ENCODE measurements at places on chromosomes 4 and X.

DNA sequence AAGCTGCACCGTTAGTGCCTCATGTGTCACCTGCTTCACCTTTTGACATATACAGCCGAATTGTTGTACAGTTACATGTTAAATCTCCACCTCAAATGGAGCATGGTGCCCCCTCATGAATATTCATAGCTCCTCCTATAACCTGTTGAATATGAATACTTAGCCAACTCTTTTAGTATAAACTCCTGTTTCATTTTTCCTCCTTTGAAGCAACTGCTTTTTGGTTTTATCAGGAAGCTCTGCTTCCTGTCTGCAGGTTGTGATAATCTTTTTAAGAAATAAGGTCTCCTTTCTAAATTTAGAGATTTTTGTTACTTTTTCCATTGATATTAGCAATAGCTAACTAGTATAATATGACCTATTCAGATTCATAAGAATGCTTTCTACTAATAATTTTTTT, 1429.2 kb upstream of the AGA start:
- DNase-seq = no peak

GRCh38 chrX:20593402-20593801, 326.7 kb upstream of the RPS6KA3 start:
- no peak for DNase-seq

DNA sequence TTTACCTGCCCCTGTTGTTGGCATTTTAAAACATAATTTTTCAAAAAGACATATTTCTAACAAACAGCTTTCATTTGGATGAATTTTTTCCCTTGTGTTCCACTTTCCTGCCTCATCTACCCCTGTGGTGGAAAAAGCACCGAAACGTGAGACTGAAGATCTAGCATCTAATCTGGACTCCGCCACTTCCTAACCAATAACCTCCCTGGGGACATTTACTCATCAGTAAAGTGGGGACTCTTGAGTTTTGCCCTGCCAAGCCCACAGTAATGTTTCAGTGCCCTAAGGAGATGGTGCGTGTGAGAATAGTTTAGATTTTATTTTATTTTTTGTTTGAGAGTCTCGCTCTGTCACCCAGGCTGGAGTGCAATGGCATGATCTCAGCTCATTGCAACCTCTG, 56.7 kb downstream of the ADGRG2 start:
- DNase-seq = no peak

DNA sequence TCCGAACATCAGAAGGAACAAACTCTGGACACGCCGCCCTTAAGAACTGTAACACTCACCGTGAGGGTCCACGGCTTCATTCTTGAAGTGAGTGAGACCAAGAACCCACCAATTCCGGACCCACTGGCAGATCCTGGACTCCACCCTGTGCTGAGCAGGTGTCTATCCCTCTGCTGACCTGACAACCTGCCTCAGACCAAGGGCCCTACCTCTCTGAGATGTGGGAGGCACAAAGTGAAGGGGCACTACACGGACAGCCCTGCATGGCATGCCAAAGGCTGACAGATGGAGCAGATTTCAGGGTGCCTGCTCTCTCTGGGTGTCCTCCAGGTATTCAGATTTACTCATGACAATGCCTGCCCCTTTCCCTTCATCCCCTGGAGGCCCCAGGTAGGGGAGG, 14.0 kb upstream of the HSFX1 start:
- no peak for DNase-seq

- DNase-seq = no peak
Observed at GRCh38 chr4:138953961-138954371, 61.6 kb upstream of the NOCT start.

DNA sequence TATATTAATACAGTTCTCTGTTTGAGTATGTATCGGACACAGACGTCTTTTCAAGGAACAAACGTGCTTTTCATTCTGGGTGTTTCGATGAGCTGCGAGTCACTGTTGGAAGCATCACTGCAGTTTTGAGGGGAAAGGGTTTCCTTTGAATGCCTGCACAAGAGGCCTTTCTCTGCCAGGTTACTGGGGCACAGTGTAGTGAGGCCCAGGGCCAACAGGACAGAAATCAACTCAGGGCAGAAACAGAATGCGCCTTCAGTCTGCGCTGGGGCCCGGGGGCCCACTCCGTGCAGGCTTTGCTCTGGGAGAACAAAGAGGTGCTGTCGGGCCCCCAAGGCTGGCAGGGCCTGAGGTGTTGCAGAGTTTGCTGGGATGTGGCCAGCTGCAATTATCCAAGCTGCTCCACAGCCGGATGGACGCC, 2.3 kb upstream of the PPP2R3B start:
- no peak for DNase-seq

GRCh38 chrX:73268463-73268862, 53.8 kb upstream of the NAP1L2 start:
- no peak for DNase-seq

DNA sequence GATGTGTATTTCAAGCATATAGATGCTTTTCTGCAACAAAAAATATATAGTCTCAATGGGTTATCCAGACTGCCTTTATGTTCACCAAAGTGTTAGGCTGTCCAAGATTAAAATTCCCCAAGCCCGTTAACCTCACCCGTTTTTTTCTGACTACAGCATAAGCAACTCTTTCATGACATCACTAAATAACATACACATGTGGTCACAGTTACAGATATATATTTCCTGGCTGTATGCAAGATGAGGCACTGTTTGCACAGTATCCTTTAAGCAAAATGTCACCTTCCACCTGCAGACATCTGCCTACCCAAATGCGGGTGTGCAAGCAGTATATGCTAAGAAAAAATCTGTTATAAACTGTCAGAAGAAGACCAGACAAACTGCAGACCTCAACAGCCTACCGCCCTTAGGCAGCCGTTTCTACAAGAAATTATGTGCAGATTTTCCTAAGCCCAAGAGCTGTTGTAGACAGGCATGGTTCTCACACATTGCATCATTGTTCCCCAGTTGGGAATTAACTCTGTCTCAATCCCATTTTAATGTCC, 183.1 kb upstream of the MXRA5 start:
- no peak for DNase-seq

- no peak for DNase-seq
Observed at GRCh38 chr4:25180524-25181131, 20.4 kb upstream of the SEPSECS start.

DNA sequence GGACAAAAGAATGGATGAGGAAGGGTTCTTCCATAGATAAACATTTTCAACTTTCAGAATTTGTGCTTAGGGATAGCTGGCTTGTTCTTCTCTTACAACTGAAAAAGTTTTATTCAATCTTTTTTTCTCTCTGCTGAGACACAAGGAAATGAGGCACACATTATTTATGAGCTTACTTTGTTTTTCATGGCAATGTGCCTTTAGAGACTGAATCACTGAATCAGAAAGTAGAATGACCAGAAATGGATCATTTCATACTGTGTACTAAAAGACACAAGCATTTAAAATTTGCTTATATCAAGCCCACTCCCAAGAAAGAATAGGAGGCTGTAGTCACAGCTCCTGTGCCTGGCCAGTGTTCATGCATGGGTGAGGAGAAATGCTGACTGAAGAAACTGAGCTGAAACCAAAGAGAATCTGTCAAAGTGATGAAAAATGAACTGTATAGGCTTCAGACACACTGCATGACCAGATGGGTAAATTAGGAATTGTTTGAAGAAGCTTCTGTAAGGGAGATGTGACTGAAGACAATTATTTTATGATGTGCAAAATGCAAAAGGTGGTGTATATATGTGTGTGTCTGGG, 413.8 kb downstream of the RAPGEF2 start:
- DNase-seq = no peak

GRCh38 chr4:184386271-184386781, 88.0 kb downstream of the IRF2 start:
- DNase-seq = no peak

- DNase-seq = peak; percentile 18
Observed at GRCh38 chr4:77618383-77619241, 13.0 kb downstream of the CXCL13 start.

DNA sequence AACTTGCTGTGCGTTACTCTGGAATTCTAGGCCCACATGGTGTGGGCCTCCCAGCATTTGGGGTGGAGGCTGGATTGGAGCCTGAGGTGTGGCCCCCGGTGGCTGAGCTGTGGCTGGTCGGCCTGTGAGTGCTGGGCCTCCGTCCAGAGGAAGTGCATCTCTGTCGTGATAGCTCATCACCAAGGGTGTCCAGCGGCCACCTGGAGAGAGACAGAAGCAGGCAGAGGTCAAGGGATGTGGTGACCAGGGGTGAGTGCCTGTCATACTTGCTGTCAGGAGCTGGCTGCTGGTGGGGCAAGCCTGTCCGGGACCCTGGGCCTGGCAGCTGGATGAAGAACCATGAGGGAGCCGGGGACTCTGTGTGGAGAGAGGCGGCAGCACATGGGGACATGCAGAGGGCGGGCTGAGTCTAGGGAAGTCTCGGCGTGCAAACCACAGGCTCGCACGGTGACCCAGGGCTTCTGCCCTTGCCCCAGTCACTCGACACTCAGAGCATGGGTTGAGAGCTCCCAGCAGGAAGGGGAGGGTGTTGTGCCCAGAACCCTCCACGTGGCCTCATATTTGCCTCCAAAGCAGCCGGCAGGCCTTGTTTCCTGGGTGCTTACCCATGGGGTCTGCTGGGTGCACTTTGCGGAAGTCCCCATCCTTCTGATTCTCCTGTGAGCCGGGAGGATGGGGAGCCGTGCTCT, 6.2 kb downstream of the SORCS2 start:
- DNase-seq = no peak

DNA sequence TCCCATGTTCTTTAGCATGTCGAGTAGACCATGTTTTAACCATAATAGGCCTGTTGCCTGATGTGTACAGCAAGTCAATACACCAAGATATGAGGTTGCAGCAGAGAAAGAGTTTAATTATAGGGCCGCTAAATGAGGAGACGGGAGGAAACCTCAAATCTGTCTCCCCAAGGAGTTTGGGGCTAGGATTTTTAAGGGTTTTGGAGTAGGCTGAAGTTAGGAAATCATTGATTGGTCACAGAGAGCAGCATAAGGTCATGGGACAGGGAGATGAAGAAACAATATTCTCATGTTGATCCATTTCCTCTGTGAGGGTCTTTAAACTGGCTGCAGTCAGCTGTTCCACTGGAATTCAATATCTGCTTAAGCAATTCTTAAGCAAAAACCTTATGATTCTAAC, 160.2 kb upstream of the GALNT7 start:
- DNase-seq = no peak

GRCh38 chr4:144787365-144788258, 141.7 kb downstream of the HHIP start:
- no peak for DNase-seq

GRCh38 chr4:87423317-87424098, 1.1 kb downstream of the NUDT9 start:
- no peak for DNase-seq

DNA sequence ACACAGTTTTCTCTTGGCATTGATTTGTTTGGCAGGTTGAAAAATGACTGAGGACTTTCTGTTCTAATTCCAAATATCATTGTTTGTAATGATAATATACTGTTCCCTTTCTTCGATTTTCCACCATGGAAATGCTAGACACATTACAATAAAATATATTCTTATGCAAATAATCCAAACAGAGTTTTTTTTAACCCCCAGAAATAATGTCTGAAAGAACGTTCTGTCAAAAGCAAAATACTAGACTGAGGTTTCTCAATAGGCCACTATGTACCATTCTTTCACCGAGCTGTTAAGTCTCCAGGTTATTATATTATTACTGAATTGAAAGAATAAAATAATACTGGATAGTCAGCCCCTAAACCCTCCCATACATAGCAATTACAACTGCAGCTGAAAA, 312.5 kb downstream of the ZIC3 start:
- no peak for DNase-seq

DNA sequence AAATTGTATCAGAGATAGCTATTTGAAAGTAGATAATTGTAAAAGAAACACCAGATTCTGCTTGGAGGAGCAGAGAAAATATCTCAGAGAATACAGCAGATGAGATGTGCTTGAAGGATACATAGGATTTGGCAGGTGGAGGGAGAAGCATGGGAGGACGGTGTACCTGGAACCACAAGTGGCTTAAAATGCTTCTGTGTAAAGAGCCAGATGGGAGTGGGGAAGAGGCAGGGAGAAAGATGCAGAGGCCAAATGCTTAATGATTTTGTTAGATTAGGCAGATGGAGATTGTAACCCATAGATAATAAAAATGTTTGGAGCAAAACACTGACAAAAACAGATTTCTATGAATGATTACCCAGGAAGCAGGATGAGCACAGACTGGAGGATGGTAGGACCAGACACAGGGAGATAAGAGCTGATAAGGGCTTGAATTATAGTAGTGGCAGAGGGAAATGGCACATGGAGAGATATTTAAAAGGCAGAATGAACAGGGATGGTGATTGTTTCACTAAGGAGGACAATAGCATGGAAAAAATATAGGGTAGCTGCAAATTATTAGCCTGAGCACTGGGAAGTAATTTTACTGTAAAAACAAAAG, 145.7 kb upstream of the TBC1D9 start:
- DNase-seq = no peak

- no peak for DNase-seq
Observed at GRCh38 chr4:32499171-32499570, 1779.0 kb downstream of the PCDH7 start.

GRCh38 chr4:94909645-94910044, 151.9 kb downstream of the BMPR1B start:
- no peak for DNase-seq

- no peak for DNase-seq
Observed at GRCh38 chr4:15652191-15652590, 3.0 kb downstream of the FBXL5 start.

- no peak for DNase-seq
Observed at GRCh38 chr4:151728679-151729078, 32.1 kb downstream of the GATB start.

DNA sequence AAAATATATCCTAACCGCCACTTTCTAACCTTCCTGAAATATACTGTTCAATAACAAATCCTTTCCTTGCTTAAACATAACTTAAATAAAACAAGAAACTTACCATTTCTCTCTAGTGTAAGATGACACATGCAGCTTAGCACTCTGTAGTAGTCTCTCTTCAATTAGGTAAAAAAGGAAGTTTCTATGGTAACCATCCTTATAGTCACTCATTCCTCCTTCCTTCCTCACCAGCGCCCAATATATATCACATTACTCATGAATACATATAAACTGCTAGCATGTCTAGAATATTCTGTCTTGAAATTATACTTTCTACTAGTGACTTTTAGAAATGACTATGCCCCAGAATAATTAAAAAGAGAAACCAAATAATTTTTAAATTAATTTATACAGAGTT, 112.2 kb downstream of the SNCA start:
- DNase-seq = no peak

DNA sequence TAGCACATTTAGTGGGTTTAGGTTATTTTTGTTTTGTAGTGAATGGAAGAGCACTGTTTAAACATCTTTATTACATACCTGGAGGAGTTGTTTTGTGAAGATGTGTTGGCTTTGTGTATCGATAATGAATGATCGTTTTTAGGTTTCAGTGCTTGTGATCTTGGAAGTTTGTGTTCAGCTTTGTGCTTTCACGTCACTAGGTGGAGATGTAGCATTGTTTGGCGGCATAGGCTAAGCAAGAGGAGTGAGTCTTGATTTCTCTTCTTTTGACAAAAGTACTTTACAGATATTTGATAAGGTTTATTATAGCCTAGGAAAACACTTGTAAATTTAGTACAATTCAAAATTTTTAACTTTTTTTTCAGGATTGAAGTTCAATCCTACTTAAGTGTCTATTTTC, 50.4 kb downstream of the PDK3 start:
- no peak for DNase-seq

- DNase-seq = no peak
Observed at GRCh38 chr4:80967346-80967745, 63.2 kb upstream of the BMP3 start.
